ENCODE measurements at places on chromosomes 7 and 10. TPM values are rescaled to one million over a fixed set of nuclear protein-coding genes. Genes with fewer than 3 reads are reported as not detected.

DNA sequence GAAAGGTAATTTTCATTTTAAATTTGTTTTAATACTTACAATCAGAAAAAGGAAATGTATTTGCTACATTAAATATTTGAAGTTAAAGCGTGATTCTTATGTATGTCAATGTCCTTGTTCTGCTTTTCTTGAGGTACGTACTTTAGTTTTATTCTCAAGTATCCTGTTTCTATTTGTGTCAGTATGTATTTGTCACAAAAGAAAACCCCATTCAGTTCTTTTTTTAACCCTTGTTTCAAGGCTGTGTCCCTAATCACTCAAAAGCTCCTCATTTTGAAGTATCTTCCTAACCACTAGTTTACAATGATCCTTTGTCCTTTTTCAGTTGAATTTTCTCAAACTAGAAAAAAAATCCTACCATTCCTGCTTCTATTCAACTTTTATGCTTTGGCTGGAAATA, 25.2 kb downstream of the NHLRC2 start:
- DNase-seq, result no peak
- H3K4me1 ChIP-seq, result no peaks in the 10 kb centered on the region
- peaks cover 29% of the 10 kb centered on the region for H3K36me3 ChIP-seq
- H3K4me3 ChIP-seq, result no peak overlapping the region
- H3K27me3 ChIP-seq, result no peaks in the 10 kb centered on the region

DNA sequence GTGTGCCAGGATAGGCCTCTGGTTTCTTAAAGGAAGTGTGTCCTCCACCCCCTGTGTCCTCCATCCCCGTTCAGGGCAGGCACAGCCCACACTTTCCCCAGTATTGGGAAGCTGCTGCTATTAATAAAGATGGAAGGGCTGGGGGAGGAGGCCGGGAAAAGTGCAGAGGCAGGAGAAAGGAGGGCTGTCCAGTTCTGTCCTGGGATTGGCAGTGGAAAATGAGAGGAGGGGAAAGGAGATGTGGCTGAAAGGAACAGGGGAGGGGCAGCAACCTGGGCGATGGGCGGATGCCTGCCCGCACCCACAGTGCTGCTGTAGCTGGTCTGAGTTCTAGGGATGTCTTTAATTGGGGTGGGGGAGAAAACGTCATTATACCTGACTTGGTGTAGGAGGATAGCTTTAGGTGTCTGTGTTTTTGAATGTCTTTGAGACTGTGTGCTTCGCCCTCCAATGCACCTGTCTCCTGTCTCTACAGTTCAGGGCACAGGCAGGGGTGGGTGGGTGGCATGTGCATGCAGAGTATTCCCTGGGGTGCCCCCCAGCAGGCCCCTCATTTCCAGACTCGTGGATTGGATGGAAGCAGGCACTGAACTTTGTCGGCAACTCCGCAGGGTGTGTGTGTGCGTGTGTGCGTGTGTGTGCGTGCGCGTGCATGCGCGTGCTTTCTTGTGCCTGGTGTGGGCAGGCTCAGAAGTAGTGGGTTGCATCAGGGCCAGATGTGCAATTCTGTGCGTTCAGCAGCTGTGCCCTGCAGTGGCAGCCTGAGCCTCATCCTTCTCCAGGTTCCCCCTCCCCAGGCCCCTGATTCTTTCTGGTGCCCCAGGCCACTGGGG, 2.5 kb downstream of the TRIM8 start:
- H3K27ac ChIP-seq, result peak overlapping the region; percentile 100
- peaks cover 10% of the 10 kb centered on the region for H3K36me3 ChIP-seq
- peak; percentile 85 for DNase-seq
- H3K4me3 ChIP-seq, result peak overlapping the region; percentile 85

The FAM3C gene
- 51.4 TPM for total RNA-seq

DNA sequence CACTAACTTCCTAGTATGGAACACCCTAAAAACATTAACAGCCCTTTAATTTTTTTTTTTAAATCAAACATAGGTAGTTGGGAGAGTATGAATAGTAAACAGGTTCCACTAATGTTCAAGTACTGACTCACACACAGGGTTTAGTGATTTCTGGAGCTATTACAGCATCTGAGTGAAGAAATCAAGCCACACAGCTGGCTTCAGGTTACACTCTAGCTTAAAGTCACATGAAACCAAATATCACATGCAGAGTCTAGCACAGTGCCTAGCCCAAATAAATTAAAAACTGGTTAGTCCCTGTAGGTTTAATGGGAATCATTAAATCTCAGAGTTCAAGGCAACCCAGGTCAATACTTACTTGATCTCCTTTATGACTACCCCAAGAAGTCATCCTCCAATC, 11.6 kb downstream of the PANK1 start:
- no peak overlapping the region for H3K4me3 ChIP-seq
- no peaks in the 10 kb centered on the region for H3K27me3 ChIP-seq
- no peaks in the 10 kb centered on the region for H3K36me3 ChIP-seq
- H3K27ac ChIP-seq, result no peak overlapping the region

The C10orf53 gene
- not detected for total RNA-seq

DNA sequence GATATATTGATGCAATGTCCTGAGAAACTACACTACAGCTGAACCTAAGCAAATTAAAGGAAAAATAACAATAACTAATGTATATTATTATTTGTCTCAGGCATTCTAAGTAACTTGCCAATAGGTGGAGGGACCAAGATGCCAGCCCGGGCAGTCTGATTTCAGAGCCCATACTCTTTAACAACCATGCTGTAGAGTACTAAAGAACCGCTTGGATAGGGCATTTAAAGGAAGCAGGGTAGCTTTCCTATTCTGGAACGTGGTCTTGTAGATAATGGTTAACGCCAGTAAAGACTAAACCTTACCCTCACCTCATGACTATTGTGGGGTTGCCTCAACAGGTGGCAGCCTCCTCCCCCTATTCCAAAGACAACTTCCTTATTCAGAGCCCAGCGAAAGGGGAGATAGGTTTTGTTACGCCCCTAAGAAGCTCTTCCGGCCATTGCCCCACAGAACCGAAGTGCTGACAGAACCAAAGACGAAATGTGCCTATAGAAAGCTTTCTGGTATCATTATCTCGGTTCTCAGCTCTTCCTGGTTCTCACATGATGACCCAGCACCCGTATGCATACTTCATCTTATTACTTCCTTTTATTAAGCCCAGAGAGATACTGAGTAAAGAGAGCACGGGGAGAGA, 707 bp upstream of the C1GALT1 start:
- peak overlapping the region; percentile 98 for H3K4me3 ChIP-seq
- peak overlapping the region; percentile 94 for H3K27ac ChIP-seq
- H3K36me3 ChIP-seq, result no peaks in the 10 kb centered on the region
- peaks cover 11% of the 10 kb centered on the region for H3K4me1 ChIP-seq

GRCh38 chr10:108496106-108496505, 1331.6 kb upstream of the SORCS1 start:
- no peaks in the 10 kb centered on the region for H3K4me1 ChIP-seq
- no peak overlapping the region for H3K27ac ChIP-seq
- H3K4me3 ChIP-seq, result no peak overlapping the region
- H3K36me3 ChIP-seq, result no peaks in the 10 kb centered on the region
- H3K27me3 ChIP-seq, result no peaks in the 10 kb centered on the region

- H3K4me1 ChIP-seq, result no peaks in the 10 kb centered on the region
- H3K4me3 ChIP-seq, result no peak overlapping the region
- H3K27ac ChIP-seq, result no peak overlapping the region
Measured at GRCh38 chr7:91929463-91929862, 11.2 kb upstream of the AKAP9 start.

- H3K4me3 ChIP-seq, result peak overlapping the region; percentile 96
- no peak for DNase-seq
- H3K27ac ChIP-seq, result peak overlapping the region; percentile 91
- no peaks in the 10 kb centered on the region for H3K27me3 ChIP-seq
- peaks cover 8% of the 10 kb centered on the region for H3K36me3 ChIP-seq
Measured at GRCh38 chr10:92572362-92573090, 1.4 kb downstream of the IDE start.

- no peak overlapping the region for H3K27ac ChIP-seq
- peaks cover 6% of the 10 kb centered on the region for H3K36me3 ChIP-seq
- H3K4me1 ChIP-seq, result no peaks in the 10 kb centered on the region
- DNase-seq, result no peak
- no peak overlapping the region for H3K4me3 ChIP-seq
- H3K27me3 ChIP-seq, result no peaks in the 10 kb centered on the region
Measured at GRCh38 chr10:94310369-94310768, 52.4 kb downstream of the NOC3L start.

DNA sequence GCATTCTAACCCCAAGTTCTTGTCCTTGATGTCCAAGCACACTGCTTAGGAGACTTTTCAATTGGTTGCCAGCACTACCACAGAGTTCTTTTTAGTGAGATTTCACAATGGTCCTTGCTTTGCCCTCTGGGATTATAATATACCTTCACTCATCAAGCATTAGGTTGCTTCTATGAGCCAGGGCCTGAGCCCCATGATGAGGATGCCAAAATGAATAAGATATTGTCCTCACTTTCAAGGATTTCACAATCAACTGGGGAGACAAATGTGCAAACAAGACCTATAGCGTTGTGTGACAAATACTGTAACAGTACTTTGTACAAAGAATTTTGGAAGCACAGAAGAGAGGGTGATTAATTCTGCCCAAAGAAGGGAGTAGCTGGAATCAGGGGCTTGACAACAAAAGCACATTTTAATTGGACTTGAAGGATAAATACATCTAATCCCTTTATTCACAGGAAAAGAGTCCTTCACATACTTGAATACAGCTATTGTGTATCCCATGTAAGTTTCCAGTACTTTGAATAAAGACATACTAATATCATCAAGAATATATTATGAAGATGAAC, 263.6 kb upstream of the LRRN3 start:
- H3K27ac ChIP-seq, result no peak overlapping the region
- H3K36me3 ChIP-seq, result no peaks in the 10 kb centered on the region
- H3K27me3 ChIP-seq, result no peaks in the 10 kb centered on the region
- no peak overlapping the region for H3K4me3 ChIP-seq

The HTR5A gene
- not detected for total RNA-seq

DNA sequence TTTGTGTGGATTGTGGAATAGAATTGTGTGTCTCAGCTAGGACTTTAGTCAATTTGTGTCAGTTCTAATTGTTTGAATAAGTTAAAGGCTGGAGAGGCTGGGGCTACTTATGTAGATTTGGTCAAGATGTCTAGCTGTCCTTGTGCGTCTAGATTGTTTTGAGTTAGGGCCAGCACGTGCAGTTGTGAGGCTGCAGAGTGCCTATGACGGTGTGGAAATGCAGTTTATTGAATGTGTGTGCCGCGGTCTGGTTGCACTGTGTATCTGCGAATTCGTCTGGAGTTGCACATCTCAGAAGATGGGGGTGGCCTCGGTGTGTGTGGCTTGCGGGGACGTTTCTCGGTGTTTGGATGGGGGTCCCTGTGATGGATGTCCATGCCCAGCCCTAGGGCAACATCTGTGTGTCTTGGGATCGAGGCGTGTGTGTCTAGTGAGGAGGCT, 10.2 kb downstream of the EMX2 start:
- no peak for DNase-seq
- H3K4me3 ChIP-seq, result no peak overlapping the region
- H3K36me3 ChIP-seq, result no peaks in the 10 kb centered on the region
- no peak overlapping the region for H3K27ac ChIP-seq
- H3K4me1 ChIP-seq, result no peaks in the 10 kb centered on the region
- peaks cover 94% of the 10 kb centered on the region for H3K27me3 ChIP-seq

GRCh38 chr10:126417220-126417825, 29.0 kb upstream of the ADAM12 start:
- H3K4me1 ChIP-seq, result no peaks in the 10 kb centered on the region
- H3K36me3 ChIP-seq, result no peaks in the 10 kb centered on the region
- no peaks in the 10 kb centered on the region for H3K27me3 ChIP-seq
- no peak overlapping the region for H3K4me3 ChIP-seq

The CPN1 gene
- total RNA-seq, result not detected

The AGMO gene
- total RNA-seq, result 0.20 TPM

DNA sequence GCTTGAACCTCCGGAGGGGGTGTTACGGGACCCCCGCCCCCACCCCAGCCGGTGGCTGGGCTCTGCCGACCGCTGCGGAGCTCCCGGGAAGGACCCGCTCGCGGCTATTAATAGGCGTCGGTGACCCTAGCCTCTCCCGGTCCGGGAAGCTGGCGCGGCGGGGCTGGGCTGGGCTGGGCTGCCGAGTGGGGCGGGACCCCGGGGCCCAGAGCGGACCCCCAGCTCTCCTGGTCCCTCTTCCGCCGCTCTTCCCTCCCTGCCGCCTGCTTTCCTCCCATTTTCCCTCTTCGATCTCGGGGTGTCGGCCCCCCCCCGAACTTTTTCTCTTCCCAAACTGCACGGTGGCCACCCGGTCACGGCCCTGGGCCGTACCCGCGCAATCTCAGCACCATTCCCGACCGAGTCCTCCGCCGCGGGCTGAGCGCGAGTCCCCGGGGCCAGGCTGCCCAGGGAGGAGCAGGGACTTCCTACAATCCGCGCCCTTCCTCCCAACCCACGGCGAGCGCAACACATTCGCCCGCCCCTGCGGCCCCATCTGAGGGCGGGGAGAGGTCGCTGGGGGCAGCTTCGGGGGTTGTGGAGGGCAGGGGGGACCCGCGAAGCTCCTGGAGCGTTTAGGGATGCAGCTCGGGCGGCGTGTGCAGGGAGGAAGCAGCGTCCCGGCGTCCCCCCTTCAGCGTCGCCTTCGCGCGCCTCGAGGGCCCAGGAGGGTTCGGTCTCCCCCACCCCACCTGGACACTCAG, 3.1 kb upstream of the ELFN1 start:
- H3K27ac ChIP-seq, result no peak overlapping the region
- DNase-seq, result peak; percentile 65
- H3K4me1 ChIP-seq, result peaks cover 30% of the 10 kb centered on the region

DNA sequence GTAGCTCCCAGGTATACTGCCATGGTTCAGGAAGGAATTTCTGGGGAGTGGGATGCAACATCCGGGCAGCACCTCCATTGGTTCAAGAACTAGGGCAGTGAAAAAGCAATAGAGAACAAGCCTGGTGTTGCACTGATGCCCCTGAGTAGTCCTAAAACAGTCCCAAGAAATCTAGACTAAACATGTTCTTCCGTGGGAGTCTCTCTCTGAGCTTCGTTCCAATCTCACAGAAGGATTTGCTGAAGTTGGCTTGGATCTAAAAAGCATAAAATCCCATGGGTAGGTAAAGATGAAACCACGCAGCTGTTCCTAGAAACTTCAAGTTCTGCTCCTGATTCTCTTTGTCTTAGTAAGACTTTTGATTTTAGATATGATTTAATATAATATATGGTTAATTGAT, 154.5 kb downstream of the PLXDC2 start:
- H3K27ac ChIP-seq, result no peak overlapping the region
- no peak for DNase-seq
- no peaks in the 10 kb centered on the region for H3K36me3 ChIP-seq
- H3K4me1 ChIP-seq, result no peaks in the 10 kb centered on the region

- no peak overlapping the region for H3K4me3 ChIP-seq
- peaks cover 21% of the 10 kb centered on the region for H3K4me1 ChIP-seq
- H3K27me3 ChIP-seq, result peaks cover 99% of the 10 kb centered on the region
- H3K27ac ChIP-seq, result no peak overlapping the region
Measured at GRCh38 chr10:100728928-100729861, 16.2 kb upstream of the PAX2 start.

- no peak overlapping the region for H3K27ac ChIP-seq
- no peak for DNase-seq
- no peak overlapping the region for H3K4me3 ChIP-seq
- no peaks in the 10 kb centered on the region for H3K36me3 ChIP-seq
Measured at GRCh38 chr7:70353946-70354335, 755.7 kb downstream of the AUTS2 start.

- H3K27me3 ChIP-seq, result no peaks in the 10 kb centered on the region
- H3K4me3 ChIP-seq, result no peak overlapping the region
- H3K4me1 ChIP-seq, result no peaks in the 10 kb centered on the region
- DNase-seq, result no peak
- no peak overlapping the region for H3K27ac ChIP-seq
Measured at GRCh38 chr10:119479532-119479931, 63.0 kb downstream of the RGS10 start.

The SCIN gene
- total RNA-seq, result 14.3 TPM

- no peaks in the 10 kb centered on the region for H3K27me3 ChIP-seq
- peak overlapping the region; percentile 70 for H3K27ac ChIP-seq
- no peaks in the 10 kb centered on the region for H3K36me3 ChIP-seq
- peaks cover 60% of the 10 kb centered on the region for H3K4me1 ChIP-seq
Measured at GRCh38 chr7:104961821-104962220, 52.2 kb upstream of the KMT2E start.

GRCh38 chr10:31584098-31584631, 265.1 kb downstream of the ZEB1 start:
- no peak for DNase-seq
- H3K4me3 ChIP-seq, result no peak overlapping the region
- no peaks in the 10 kb centered on the region for H3K36me3 ChIP-seq

Data from upper lobe of right lung (tissue), 1 donor.